ENCODE measurements at places on chromosomes 12 and 14. TPM values are rescaled to one million over a fixed set of nuclear protein-coding genes. Genes with fewer than 3 reads are reported as not detected.

DNA sequence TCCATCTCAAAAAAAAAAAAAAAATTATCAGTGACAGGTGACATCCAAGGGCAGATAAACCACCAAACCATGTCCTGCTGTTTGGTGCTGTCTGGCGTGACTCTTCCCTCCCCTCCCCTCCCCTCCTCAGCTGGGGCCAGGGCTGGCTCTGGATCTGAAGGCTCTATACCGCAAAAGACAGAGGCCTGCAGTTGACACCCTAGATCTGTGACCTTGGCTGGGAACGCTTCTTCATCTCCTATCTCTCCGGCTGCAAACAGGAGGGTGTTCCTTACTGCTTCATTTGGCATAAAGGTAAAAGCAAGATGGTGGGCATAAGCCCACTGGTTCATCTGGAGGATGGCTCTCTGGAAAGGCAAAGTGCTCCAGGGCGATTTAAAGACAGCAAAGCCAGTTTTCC lies 126.8 kb upstream of the PRMT8 start:
- DNase-seq, result no peak

DNA sequence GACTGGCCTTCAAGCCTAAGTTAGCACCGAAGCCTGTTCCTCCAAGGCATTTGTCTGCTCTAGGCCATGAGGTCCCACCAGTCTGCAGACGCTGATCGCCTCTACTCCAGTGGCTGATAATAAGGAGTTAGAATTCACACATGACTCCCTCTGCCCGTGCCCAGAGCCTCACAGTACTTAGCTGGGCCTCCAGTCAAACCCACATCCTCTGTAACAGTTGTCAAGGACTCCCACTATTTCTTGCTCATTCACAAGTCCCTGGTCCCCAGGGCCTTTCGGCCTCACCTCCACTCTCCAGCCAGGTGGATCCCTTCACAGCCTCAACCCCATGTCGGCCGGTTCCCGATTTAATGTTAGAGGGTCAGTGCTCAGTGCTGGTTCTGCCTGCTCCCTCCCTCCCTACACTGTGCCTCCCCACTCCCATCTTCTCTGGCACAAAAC lies 6.3 kb upstream of the KRT5 start:
- DNase-seq, result no peak

- DNase-seq, result no peak
Measured at GRCh38 chr12:32644431-32644830, 34.7 kb upstream of the DNM1L start.

Gene NR1H4
- total RNA-seq, result not detected

DNA sequence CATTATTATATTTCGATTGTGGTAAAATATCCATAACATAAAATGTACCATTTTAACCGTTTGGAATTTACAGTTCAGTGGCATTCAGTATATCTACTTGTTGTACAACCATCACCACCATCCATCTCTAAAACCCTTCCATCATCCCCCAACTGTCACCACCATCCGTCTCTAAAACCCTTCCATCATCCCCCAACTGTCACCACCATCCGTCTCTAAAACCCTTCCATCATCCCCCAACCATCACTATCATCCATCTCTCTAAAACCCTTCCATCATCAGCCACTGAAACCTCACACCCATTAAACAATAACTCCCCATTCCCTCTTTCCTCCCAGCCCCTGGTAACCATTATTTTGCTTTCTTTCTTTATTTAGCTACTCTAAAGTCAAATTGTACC lies 144.2 kb upstream of the EEA1 start:
- no peak for DNase-seq

Gene LRP1-AS
- not detected for total RNA-seq

Gene LALBA
- not detected for total RNA-seq

Gene SPRING1
- 132 TPM for total RNA-seq

DNA sequence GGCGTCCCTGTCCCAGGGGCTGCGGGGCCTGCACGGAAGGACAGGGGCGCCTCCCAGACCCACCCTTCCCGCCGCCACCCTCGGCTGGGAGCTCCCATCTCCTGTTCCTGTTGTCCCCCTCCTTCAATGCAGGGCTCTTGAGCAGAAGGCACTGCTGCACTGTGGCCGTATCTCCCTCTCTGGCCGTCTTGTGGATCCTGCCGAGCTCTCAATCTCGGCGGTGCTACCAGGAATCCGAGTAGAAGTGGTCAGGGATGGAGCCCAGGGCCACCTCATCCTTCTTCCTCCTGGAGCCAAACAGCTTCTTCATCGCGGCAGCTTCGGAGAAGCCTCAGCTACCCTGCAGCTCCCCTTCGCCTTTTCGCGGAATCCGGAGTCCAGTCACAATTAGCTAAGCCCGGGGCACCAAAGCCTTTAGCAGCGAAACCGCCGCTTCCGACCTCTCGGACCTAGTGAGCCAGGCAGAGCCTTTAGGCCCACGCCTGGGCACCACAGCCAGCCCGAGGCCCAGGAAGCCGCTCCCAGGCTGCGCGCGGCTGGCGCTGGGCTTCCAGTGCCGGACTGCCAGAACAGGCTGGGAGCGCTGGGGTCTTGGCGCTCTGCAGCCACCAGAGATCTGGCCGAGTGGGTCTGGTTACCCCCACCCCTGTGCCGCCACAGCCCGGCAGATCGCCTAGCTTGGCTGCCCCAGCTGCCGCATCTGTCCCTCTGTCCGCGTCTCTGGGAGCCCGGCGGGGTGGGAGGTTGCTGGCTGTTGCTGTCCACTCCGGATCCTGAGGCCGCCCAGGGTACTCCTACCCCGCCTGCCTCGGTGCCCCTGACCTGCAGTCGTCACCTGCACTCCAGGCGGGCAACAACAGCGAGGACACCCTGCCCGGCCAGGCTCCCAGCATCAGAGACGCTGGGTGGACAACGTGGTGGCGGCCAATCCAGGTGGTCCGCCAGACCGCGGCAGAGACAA lies 69.1 kb downstream of the ASCL4 start:
- DNase-seq, result no peak

Gene DTX1
- 7.0 TPM for total RNA-seq

DNA sequence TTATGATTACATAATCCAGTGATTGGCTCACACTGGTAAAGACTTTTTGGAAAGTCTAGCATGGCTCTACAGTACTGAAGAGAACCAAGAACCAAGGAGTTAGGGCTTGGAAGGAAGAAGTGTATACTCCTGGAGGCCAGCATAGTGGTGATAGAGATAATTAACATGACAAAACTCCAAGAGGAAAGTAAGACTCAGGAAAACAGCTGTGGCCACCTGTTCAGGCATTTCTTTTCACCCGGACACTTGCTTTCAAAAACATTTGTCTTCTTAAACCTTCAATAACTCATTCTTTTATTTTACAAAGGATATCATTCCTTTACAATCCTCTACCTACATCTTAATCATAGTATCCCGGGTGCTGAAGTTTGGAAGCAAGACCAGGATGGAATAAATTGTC lies 50.9 kb downstream of the KLHL28 start:
- no peak for DNase-seq

Gene DCAF4
- total RNA-seq, result 16.0 TPM

- no peak for DNase-seq
Measured at GRCh38 chr12:50686406-50686805, 77.5 kb upstream of the ATF1 start.

GRCh38 chr14:92903359-92903758 lies 19.6 kb upstream of the CHGA start:
- no peak for DNase-seq

Gene CLEC4D
- total RNA-seq, result 4.0 TPM

GRCh38 chr12:68505970-68506369 lies 104.7 kb upstream of the RAP1B start:
- no peak for DNase-seq

DNA sequence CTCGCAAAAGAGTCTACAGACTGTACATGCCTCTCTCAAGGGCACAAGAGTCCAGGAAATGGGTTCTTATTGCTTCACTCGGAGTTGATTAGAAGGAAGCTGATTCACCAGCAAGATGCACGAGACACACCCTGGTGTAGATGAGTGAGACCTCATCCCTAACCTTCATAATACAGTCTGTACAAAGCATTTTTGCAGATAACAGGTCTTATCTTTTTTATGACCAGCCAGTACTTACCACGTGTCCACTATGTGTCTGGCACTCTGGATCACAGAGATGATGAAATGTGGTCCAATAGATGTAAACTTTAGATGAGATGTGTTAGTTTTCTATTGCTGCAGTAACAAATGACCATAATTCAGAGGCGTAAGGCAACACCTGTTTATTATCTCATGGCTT lies 53.4 kb upstream of the PWP1 start:
- DNase-seq, result no peak

Gene CPNE6
- not detected for total RNA-seq
